Stimulated activated CD4-positive, alpha-beta T cell treated with anti-CD3 and anti-CD28 coated beads, TNF-alpha, amount 100 ng/mL, for 48 hours (primary cell): ENCODE measurements at places on chromosomes 1 and 21.

DNA sequence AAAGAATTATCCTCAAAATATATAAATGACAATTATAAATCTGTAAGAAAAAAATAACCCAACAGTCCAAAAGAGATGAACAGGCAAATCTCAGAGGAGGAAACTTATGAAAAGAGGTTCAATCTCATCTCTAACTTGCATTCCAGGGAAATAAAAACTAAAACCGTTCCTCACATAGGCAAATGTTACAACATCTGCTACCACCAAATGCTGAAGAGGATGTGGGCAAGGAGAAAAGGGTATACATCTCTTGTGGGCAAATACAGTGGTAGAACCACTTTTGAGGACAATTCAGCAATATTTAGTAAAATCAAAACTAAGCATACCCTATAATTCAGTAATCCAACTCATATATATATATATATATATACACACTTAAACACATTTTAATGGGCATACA is 33.7 kb upstream of the SGIP1 start:
- DNase-seq, result no peak

DNA sequence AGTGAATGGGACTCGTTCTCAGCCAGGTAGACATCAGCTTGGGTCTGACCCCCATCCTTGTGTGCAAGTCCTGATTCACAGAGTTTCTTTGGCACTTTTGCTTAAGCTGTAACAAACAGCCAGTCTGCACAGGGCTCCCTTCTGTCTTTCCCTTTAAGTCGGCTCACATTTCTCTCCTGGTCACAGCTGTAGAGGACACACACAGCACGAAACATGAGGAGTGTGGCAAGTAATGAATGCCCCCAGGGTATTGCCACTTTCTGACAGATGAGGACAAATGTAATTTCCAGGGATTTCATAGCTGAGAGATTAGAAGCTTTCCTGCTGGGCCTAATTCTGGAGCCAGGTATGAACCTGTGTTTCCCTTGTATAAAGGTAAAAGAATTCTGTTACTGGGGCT is 423.5 kb downstream of the KIF26B start:
- DNase-seq, result no peak

DNA sequence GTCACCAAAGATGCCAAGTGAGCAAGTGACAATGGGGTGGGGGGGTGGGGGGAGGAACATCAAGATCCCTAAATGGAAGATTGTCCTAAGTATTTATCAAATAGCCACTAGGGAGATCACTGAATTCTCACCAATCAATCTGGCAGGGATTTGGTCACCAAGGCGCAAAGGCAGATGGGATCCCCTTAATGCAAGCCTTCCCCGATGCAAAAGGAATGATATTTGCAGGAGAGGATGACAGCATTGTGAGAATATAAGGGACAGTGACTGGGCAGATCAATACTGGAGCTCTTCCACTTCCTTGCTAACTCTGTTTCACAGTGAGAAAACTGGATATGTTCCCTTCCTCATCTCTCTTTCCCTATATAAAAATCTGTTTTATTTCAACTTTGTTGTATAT is 40.9 kb downstream of the DUSP10 start:
- DNase-seq, result no peak

DNA sequence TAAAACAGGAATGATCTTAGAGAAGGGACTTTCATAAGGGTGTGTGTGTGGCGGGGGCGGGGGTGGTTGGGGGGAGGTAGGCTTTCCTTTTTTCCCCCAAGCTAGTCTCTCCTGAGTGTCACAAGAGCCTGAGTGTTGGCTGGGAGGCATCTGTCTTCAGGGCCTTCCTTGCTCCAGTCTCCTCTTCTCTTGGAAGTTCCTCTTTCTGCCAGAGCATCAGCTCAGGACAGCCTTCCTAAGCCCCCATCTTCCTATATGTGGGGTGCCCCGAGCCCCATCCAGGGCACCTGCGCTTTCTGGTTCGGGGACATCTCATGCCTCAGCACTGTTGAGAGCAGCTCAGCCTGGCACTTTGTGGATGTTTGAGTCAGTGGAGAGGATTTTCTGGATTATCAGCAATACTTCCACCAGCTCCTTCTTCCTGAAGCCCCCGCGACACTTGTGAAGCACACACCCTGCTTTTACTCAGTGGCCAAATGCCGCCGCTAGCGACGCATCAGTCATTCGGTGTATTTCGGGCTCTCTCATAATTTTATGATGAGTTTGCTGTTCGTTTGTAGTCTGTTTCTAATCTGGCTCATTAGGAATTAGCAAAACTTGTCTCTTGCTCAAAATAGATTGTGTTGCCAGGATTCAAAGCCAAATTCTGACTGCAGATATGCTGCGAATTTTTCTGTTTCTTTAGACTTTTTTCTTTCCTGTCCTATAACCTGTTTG is 61.7 kb downstream of the GALNT2 start:
- no peak for DNase-seq

- no peak for DNase-seq
Observed at GRCh38 chr1:240941701-240942370, 329.9 kb upstream of the GREM2 start.

DNA sequence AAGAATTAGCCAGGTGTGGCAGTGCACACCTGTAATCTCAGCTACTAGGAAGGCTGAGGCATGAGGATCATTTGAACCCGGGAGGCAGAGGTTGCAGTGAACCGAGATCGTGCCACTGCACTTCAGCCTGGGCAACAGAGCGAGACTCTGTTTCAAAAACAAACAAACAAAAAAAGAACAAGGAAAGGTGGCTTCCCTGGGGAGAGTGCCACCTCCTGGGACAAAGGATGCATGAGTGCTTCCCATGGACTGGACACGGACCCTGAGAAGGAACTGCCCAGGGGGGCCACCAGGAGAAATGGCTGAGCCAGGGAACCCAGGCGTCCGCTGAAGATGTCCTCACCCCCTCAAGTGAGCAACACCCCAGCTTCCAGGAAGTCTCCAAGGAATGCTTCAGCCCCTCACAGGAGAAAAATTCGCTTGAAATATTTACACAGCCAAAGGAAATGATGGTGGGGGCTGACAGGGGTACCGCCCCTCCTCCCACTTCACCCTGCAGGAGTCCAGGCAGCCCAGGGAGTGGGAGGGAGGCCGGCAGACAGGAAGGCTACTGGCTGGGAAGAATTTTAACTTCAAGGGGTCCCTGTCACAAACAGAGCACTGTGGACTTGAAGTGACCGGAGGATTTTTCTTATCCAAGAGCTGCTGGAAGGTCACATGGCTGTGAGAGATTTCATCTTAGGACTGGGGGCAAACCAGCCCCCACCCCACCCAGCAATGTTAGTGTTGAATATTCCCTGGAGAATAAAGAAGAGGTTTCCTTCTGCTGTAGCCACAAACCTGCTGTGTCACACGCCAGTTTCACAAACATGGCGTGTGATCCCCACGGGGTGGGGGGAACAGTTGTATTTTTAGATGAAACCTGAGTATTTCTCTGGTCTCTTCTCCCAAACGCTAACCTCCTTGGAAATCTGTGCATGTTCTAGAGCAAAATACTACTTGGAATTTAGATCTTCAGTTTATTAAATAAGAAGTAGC is 90.8 kb upstream of the SLC25A33 start:
- no peak for DNase-seq

- DNase-seq, result no peak
Observed at GRCh38 chr1:180927841-180928240, 15.1 kb downstream of the KIAA1614 start.

- DNase-seq, result no peak
Observed at GRCh38 chr1:118812555-118812954, 175.6 kb downstream of the TBX15 start.

DNA sequence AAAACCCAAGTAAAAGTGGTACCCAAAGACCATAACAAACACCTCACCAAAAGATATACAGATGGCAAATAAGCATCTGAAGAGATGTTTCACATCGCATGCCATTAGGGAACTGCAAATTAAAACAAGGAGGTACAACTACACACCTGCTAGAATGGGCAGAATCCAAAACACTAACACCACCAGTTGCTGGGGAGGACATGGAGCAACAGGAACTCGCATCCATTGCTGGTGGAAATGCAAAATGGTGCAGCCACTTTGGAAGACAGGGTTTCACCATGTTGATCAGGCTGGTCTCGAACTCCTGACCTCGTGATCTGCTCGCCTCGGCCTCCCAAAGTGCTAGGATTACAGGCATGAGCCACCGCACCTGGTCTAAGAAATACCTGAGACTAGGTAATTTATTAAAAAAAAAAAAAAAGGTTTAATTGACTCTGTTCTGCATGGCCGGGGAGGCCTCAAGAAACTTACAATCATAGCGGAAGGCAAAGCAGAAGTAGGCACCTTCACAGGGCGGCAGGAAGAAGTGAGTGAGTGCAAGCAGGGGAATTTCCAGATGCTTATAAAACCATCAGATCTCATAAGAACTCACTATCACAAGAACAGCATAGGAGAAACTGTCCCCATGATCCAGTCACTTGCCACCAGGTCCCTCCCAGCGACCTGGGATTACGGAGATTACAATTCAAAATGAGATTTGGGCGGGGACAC is 30.2 kb upstream of the PRSS38 start:
- no peak for DNase-seq

GRCh38 chr1:27934818-27935549 is at the start of gene SMPDL3B:
SMPDL3B (plus strand) TSS chr1:27935000; CDS start chr1:27935184, 184 bp downstream.
- DNase-seq, result no peak

GRCh38 chr1:28280977-28281381 is 21.7 kb downstream of the SESN2 start:
- DNase-seq, result no peak

- DNase-seq, result no peak
Observed at GRCh38 chr1:225891229-225891972, 2.5 kb upstream of the LEFTY1 start.

DNA sequence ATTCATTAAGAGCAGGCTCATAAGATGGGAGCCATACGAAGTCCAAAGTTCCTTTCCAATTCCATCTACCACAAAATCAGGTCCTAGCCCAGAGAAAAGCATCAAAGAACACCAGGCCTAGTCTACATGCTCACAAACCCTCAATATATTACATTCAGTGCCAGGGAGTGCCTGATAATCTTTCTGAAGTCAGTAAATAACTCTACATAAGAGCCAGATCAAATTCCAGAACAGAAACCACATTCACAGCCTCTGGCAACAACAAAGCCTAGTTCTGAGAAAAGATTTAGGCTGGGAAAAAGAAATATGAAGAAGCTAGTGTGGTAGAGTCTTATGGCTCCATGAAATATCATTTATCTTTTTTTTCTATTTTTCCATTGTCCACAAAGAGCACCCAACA is 40.5 kb upstream of the RBBP5 start:
- DNase-seq, result no peak

DNA sequence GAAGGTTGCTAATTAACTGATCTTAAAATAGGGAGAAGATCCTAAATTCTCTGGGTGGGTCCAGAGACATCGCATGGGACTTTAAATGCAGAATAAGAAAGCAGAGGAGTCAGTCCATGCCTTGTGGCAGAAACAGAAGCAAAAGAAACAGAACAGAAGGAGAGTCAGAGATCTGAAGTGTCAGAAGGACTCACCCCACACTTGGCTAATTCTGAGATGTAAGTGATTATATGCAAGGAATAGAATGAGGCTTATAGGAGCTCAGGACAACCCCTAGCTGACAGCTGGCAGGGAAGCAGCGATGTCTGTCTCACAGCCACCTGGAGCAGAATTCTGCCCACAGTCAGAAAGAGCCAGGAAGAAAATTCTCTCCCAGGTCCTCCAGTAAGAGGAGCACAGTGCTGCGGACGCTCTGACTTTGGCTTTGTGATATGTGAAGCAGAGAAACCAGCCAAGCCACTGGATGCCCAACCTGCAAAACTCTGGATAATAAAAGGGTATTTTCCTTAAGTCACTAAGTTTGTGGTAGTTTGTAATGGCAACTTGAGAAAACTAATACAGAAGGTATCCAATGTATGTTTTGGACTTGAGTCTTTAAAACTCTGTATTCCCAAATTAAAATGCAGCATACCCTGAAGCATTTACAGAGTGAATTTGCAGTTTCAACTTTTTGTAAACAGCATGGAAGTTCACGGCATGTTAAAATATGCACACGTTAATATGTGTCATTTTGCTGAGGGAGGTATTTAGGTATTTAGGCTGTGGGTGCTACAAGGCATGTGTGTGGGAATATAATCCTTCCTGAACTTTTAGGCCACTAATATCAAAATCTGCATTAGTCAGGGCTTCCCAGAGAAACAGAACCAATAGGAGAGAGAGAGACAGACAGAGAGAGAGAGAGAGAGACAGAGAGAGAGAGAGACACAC is 388.5 kb downstream of the PCP4 start:
- DNase-seq, result no peak

DNA sequence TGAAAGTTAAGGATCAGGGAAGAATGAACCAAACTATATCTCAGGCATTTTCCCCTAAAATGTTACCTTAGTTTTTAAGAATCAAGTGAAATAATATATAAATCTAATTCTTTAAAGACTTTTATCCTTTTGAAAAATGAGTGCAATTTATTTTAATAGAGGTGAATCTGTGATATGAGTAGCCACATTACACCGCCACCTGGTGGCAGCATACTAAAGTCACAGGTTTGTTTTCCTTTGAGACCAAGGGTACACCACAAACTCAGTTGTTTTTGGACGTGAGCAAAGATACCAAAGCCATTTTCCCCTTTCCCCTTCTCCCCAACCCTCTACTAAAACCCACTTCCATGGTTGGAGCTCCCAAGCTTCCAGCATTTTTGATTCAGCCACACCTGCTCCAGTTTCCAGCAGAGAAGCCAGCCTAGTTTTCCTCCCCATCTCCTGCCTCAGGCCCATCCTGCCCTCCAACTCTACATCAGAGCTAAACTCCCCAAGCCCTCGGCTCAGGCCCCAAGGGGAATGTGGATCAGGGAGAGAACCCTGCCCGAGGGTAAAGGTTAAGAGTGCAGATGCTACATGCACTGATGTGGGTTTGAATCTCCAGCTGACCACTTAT is 22.9 kb upstream of the LDLRAP1 start:
- peak; percentile 64 for DNase-seq

DNA sequence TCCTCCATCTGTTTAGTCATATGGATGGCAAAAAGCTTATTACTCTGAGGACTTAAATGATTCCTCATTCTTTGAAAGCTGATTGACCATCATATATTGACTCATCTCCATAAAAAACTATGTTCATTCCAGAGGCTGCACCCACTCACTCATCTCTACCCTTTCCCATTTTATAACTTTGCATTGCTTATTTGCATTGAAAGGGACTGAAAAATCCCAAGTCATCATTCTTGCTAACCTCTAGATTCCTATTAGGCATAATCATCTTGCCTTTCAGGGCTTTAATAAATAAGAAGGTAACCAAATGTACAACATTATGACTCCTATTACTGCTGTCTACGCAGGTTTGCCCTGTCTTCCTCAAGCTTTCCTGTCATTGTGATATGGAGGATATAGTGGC is 1180.3 kb upstream of the B3GALT2 start:
- DNase-seq, result no peak

DNA sequence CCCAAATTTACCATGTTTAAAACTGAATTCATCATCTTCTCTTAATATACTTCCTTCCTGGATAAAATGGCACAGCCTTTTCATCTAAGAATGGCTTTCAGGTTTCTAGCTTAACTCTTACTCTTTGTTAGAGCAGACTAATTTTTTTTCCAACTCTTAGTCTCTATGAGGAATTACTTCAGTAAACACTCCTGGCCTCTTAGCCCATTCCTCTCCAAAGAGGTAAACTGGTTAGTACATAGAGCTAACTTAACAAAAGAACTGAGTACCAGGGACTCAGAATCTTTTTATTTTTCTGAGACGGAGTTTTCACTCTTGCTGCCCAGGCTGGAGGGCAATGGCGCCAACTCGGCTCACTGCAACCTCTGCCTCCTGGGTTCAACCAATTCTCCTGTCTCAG is 21.1 kb downstream of the FOXJ3 start:
- DNase-seq, result no peak

- no peak for DNase-seq
Observed at GRCh38 chr1:1306661-1307260, 969 bp downstream of the ACAP3 start.

- DNase-seq, result no peak
Observed at GRCh38 chr1:24311741-24312140, 7.4 kb upstream of the GRHL3 start.
